ENCODE measurements at places on chromosomes 11 and 22.

DNA sequence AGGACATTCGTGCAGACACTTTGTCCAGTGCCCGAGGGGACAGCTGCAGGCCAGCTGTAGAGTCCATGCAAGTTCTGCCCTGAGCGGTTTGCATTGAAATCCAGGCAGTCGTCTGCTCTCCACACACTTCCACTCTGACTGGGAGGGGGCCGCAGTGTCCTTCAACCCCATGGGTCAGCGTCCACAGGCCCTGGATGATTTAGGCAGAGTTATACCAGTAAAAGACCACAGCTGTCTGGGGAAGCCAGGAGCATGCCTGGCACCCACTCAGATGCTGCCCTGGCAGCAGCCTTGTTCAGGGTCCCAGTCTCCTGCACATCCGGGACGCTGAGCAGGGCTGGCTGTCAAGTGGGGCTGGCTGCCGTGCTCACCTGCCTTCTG lies 26.5 kb downstream of the KRTAP5-5 start:
- DNase-seq: no peak

GRCh38 chr22:50572965-50573364 lies 5.3 kb downstream of the CPT1B start:
- DNase-seq: no peak

DNA sequence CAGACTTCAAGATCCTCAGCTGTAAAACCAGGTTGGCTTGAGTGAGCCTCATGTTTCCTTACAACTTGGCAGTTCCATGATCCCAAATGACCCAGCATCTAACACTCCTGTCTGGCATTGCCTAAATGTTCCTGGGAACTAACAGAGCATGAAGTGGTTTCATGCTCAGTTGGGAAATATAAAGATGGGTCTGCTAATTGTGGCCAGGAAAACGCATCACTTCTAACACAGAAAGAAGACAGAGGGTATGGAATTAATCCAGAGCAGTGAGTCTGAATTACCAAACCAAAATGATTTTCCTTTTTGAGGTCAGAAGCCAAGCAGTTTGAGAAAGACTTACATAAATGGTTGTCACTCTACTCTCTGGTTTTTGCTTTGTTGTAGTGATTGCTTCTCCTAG lies 60.5 kb upstream of the MMP13 start:
- no peak for DNase-seq

- DNase-seq: no peak
Measured at GRCh38 chr11:119263352-119263940, 53.5 kb downstream of the MCAM start.

- DNase-seq: no peak
Measured at GRCh38 chr22:30643055-30643875, 7.7 kb downstream of the SLC35E4 start.

DNA sequence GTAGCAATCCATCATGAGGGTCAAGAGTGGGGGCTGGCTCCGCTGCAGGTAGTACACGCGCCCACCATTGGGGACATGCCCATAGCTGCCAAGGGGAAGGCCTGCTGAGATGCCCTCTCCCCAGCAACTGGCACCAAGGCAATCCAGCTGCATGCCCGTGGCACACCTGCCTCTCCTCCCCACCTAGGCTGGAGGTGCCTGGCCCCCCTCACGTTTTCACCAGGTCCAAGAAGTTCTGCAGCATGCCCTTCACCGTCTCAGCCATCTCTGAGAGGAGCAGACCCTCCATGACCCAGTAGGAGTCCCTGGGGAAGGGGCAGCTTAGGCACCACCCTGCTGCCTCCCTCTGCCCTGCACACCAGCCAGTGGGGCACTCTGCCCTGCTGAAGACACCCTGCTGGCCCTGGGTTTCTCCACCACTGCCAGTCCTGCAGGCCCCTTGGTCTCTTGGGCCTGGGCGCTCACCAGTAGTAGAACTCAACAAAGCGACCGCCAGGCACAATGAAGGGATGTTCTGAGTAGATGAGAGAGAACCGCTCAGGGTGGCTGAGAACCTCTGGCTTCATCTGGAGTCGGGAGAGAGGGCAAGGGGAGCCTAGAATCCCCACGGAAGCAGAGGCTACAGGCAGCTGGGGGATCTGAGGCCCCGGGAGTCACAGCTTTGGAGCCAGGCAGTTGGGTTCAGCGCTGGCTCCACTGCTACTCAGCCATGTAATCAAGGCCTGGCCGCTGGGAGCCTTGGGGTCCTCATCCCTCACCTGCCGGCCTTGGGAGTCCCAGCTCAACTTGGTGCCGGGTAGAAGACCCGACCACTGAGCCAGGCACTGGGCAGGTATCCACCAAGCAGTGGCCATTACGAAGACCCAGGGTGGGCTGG lies 17.8 kb downstream of the TREH start:
- no peak for DNase-seq

DNA sequence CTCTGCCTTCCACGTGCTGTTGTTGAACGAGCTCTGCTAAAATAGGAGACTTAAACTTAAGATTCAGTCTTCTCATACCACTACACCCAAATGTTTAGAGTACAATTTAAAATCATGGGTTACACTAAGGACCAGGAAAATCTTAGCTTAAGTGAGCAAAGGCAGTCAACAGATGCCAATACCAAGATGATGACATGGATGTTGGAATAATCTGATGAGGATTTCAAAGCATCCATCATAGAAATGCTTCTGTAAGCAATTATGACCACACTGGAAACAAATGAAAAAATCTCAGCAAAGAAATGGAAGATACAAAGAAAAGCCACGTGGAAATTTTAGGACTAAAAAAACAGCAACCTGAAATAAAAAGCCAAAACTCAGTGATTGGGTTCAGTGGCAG lies 109.8 kb downstream of the ATXN10 start:
- no peak for DNase-seq

GRCh38 chr11:122271137-122271536 lies 155.1 kb upstream of the BLID start:
- DNase-seq: no peak

DNA sequence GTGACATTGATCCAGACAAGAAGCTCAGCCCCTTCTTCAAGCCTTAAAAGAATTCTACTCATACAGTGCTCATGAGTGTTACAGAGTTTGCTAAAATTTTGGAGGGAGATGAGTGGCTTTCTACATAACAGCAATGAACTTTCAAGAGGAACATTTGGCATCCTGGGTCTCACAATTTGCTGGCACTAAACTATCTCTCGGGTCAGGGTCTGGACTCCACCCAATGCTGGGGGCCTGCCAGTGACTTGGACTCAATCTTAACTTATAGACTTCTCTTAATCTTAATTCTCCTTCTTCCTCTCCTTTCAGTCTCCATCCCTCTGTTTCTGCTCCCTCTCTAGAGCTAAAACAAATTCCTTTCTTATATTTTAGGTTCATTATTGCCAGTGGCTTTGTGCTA lies 317.9 kb downstream of the TMEM135 start:
- DNase-seq: no peak
